Inflammatory macrophage treated with lipopolysaccharide for 4 hours (primary cell): ENCODE measurements at places on chromosomes 6 and 20.

- peak; percentile 49 for DNase-seq
Measured at GRCh38 chr6:107716688-107717089, 107.4 kb downstream of the SCML4 start.

GRCh38 chr6:130385064-130385695 is 19.4 kb downstream of the TMEM200A start:
- DNase-seq, result no peak

GRCh38 chr6:131292145-131292938 is 157.1 kb downstream of the AKAP7 start:
- DNase-seq, result no peak

GRCh38 chr6:52909531-52909930 is at the start of gene GSTA3:
GSTA3 (minus strand) TSS chr6:52909698; CDS start chr6:52905834, 3,864 bp downstream.
- DNase-seq, result no peak

- DNase-seq, result peak; percentile 96
Measured at GRCh38 chr6:4358414-4359107, 223.2 kb upstream of the ECI2 start.

- DNase-seq, result no peak
Measured at GRCh38 chr20:50218987-50219435, 28.4 kb downstream of the CEBPB start.

- peak; percentile 37 for DNase-seq
Measured at GRCh38 chr6:139174961-139175360, 40.1 kb downstream of the HECA start.

GRCh38 chr6:29510746-29511300 is 23.1 kb upstream of the MAS1L start:
- no peak for DNase-seq

- DNase-seq, result no peak
Measured at GRCh38 chr20:46984405-46984804, 89.8 kb downstream of the EYA2 start.

GRCh38 chr6:6256886-6257285 is 63.6 kb downstream of the F13A1 start:
- peak; percentile 18 for DNase-seq

GRCh38 chr6:163570579-163571231 is 156.2 kb downstream of the QKI start:
- DNase-seq, result no peak

GRCh38 chr6:12751694-12752325 is 35.2 kb downstream of the PHACTR1 start:
- peak; percentile 18 for DNase-seq

GRCh38 chr20:37356961-37357371 is 11.0 kb downstream of the SRC start:
- peak; percentile 24 for DNase-seq

DNA sequence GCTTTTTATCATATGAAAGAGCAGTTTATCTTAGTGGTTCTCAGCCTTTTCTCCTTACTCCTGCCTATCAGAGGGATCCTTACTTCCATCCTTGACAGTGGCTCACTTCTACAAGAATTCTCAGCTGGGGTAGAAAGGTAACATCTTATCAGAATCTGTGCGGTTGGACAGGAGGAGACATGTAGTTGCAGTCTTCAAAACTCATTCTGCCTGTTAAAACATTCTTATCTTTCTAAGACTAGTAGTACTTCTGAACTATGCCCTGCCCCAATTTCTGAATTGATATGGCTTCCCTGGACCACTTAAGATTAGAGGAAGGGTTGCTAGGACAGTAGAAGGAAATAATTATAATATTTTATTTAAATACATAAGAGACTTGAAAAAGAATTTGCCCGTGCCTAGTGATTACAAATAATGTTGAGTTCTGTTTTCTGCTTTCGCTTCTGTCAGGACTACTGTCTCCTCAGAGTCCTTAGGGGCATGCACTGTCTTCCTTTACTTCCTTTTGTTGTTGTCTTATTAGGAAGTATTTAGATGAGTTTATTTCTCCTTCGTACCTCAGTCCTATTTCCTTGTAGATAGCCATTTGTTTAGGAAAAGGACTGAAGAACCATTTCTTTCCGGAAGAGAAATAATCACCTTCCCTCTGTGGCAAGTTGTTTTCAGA is 24.9 kb downstream of the BLTP3A start:
- DNase-seq, result peak; percentile 73

DNA sequence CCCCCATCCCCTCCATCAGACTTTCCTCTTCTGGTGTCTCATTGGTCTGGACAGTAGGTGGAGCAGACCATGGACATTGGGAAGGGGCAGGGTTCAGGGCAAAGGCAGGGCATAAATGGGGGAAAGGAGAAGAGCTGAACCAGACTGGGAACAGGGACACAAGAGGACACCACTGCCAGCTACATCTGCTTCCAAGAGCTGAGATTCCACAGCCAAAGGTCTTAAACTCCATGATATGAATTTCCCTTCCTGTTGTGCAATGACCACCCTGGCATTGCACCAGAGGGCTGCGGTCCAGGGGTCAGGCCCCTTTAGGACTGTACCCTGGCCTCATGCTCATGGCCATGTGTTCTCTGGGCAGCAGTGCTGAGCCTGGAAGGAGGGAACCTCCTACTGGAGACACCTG is 137.9 kb downstream of the MAFB start:
- no peak for DNase-seq
